ENCODE measurements at places on chromosomes 16 and 17.

DNA sequence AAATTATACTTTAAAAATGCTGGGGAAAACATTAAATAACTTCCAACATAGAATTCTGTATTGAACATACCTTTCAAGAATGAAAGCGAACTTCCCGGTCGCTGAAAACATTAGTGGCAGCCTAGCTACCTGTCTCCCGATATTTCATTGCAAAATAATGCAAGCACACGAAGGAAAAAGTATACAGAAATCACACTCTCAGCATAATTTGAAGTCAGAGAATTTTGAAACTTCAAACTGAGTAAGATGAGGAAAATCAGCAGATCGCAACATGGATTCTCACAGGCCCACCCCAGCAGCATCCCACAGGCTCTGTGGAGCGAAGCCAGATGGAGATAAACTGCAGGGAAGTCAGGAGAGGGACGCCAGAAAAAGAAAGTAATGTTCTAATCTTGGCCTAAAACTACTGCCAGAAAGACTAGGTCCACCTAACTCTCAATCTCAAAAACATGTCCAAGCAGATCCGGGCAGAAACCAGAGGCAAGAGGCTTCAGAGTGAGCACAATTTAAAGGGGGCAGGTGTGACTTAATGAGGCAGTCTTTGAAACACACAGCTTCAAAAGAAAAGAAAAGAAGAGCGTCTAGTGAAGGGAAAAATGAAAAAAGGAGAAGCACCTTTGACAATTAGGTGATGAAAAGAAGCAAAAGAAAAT, 4.8 kb upstream of the GOSR1 start:
- no peak for DNase-seq

GRCh38 chr17:77558846-77559626, 399.5 kb upstream of the TNRC6C start:
- no peak for DNase-seq

GRCh38 chr17:41406205-41406604, 8.8 kb upstream of the KRT31 start:
- DNase-seq, result no peak

GRCh38 chr16:22324787-22325597, 27.8 kb downstream of the POLR3E start:
- no peak for DNase-seq

- DNase-seq, result no peak
These were observed 782 bp downstream of the FAM83G start for GRCh38 chr17:19003543-19004420.

DNA sequence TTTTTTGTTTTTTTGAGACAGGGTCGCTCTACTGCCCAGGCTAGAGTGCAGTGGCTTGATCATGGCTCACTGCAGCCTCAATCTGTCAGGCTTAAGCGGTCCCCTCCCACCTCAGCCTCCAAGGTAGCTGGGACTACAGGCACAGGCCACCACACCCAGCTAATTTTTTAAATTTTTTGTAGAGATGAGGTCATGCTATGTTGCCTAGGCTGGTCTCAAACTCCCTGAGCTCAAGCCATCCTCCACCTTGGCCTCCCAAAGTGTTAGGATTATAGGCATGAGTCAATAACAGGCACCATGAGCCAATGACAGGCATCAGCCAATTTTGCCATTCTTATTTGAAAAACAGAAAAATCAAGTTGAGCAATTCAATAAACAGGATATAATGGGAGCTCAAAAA, 125.0 kb downstream of the SPAG9 start:
- no peak for DNase-seq

GRCh38 chr17:16343569-16343968, 9.7 kb downstream of the CENPV start:
- no peak for DNase-seq

GRCh38 chr16:67383284-67383683, 10.0 kb downstream of the TPPP3 start:
- DNase-seq, result no peak

DNA sequence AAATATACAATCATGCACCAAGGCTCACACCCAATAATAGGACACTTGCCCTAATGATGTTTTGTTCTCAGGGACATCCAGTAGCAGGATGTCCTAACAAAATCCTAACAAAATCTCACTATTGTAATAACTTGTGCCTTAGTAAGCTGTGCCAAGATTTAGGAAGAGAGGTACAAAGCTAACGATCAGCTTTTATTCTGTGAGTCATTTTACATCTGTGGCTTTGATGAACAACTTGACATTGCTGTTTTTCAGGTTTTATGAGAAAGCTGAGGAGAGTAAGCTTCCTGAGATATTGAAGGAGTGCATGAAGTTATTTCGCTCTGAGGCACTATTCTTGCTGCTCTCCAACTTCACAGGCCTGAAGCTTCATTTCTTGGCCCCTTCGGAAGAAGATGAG, 18.9 kb downstream of the OGFOD1 start:
- no peak for DNase-seq

DNA sequence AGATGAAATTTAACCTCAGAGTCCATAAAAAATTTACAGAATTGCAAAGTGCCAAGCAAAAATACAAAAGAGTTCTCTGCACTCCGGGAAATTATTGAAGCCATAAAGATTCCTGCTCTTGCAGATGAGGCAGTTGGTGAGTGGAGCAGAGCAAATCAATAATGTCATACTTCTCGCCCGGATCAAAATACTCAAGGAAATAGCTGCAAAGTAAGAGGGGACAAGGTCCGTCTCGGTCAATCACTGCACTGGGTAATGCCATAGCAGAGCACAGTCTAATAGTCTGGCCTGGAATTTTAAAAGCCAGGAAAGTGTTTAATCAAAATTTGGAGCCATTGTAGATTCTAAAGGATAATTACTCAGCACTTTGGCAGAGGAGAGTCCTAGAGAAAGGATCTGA, 58.9 kb downstream of the GP2 start:
- no peak for DNase-seq

DNA sequence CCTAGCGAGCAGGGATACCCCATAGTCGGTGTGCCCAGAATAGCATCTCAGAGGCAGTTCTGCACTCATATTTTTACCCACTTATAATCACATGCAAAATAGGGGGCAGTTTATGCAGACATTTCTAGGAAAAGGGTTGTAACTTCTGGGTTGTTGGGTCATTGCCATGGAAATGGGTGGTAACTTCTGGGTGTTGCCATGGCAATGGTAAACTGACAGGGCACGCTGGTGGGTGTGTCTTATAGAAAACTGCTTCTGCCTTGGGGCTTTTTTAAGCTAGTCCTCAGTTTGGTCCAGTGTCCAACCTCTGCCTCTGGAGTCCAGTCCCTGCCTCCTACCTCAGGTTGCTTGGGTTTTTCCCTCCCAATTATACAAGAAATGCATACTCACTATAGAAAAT, 7.4 kb upstream of the SPAG9 start:
- DNase-seq, result no peak

GRCh38 chr17:622356-622755, 92.3 kb downstream of the VPS53 start:
- DNase-seq, result no peak

DNA sequence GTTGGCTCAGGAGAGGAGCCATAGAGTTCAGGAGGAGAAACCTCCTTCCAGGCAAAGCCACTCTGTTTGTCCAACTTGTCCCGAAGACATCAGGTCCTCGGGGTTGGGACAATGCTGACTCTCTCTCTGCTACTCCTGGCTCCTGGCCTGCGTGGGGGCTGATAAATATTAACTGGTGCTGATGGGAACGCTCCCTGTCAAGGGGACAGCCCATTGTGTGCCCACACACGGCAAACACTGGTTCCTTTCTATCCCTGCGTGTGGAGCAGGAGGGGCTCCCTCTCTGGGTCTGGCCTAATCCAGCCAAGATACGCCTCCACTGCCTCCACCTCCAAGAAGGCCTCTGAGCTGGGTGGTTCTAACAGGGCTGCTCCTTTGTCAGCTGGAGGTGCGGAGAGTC, 4.4 kb downstream of the KIF19 start:
- DNase-seq, result no peak

DNA sequence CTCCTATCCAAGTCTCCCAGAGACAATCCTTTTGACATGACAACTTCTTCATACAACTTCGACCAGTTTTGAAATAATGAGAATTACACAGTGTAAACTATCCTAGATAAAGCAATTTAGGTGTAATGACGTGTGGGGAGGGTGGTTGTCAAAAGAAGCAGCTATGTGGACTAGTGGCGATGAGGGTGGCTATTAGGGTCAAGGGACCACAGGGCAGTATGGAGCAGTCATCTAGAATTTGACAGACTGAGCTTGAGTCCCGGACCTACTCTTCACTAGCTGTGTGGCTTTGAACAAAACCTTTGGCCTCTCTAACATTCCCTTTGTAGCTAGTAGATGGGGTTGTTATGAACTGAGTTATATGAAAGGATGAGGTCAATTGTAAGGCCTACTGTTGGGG, 247.1 kb downstream of the HAPSTR1 start:
- DNase-seq, result no peak

DNA sequence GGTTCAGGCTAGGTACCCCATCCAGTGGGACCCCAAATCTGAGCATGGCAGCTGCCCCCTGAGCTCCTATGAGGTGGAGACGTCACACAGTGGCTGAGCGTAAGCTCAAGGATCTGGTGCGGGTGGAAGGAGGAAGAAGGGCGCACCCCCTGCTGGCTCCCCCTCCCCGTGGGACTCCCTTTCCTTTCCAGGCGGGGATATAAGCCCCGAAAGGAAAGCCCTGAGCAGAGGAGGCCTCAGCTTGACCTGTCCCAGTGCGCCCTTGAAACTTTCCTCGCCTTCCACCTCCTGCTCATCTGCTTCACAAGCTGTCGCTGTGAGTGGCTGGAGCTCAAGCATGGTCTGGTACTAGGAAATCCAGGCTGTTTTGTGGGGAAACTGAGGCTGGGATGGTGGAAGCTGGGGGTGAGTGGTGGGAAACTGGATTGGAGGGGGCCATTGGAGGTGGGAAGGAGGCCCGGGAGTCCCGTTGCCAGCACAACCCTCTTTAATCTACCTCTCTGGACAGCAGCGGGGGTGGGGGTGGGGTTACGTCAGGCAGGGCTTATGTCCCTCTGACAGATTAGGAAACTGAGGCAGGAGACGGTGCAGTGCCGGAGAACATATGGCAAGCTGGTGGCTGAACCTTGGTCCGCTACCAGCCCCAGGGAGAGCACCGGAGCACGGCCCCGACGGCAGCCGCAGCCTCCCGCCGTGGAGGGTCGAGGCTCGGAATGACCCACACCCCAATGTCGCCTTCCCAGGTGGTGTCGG, 92.3 kb upstream of the TMEM97 start:
- no peak for DNase-seq

- DNase-seq, result no peak
These were observed 18.2 kb downstream of the CHD9 start for GRCh38 chr16:53073022-53073421.

GRCh38 chr17:50618300-50618699, 16.4 kb upstream of the ABCC3 start:
- DNase-seq, result no peak

DNA sequence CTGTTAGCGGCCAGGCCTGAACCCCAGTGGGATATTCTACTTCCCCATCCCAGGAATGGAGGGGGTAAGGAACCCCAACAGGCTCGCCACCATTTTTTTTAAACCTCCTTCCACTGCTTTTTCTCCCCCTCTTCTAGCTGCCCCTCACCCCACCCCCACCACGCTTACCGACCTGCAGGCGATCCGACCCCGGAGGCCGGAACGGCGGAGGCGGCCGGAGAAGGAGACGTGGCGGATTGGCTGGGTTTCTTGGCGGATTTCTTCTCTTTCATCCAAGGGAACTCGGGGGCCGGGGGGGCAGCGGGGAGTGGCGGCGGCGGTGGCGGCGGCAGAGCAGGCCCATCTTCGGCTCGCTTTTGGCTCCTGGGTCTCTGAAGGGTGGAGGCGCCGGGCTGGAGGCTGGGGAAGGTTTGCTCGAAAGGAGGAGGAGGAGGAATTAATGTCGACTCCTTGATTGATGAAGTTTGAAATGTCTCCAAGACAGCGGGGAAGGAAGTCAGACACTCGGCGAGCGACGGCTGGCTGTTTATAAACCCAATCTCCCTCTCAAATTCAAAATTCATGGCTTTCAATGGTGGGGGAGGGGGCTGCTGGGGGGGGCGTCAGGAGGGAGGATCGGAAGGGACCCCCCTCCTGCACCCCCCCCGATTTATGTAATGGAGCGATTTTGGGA, 424 bp downstream of the HOXB2 start:
- DNase-seq, result no peak
